Neural crest cell (in vitro differentiated cells): ENCODE measurements at places on chromosomes 6 and 20. TPM values are rescaled to one million over a fixed set of nuclear protein-coding genes. Genes with fewer than 3 reads are reported as not detected.

Gene CDKAL1
- 25.4 and 25.9 TPM in 2 replicates for total RNA-seq

Gene GSTA1
- not detected in 2 replicates for total RNA-seq

DNA sequence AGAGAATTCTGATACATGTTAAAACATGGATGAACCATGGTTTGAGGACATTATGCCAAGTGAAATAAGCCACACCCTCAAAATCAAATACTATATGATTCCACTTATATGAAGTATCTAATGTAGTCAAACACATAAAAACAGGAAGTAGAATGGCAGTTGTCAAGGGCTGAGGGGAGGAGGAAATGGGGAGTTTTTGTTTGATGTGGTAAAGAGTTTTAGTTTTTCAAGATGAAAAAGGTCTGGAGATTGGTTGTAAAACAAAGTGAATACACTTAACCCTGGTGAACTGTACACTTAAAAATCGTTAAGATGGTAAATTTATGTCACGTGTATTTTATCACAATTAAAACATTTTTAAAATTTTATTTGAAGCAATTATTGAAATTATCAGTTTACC is 127.4 kb upstream of the GRIK2 start:
- no peak for DNase-seq

DNA sequence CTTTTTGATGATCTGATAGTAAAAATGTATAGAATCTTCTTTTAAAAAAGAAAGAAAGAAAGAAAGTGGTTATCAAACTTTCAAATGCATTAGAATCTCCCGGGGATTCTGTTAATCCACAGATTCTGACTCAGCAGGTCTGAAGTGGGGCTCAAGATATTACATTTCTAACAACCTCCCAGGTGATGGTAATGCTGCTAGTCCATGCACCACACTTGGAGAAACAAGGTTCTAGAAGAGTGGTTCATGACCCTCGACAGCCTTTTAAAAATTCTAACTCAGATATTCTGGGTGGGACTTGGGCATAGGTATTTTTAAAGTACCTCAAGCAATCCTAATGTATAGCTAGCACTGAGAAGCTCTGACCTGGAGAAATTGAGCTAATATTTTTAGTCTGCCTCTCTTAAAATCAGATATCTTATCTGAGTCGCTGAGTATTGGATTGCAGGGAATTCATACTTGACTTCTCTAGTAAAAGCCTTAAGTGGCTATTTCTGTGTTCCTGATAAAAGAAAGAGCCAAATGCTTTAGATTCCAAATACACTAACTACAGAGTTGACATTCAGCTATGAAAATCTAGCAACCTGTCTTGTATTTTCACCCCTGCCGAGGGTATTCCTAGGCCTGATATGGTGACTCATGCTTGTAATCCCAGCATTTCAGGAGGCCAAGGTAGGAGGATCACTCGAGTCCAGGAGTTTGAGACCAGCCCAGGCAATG is 252.4 kb downstream of the PHACTR1 start:
- no peak for DNase-seq

- DNase-seq = no peak
Measured at GRCh38 chr6:132961610-132962009, 147.2 kb downstream of the RPS12 start.

Gene PGK2
- total RNA-seq = not detected in 2 replicates

DNA sequence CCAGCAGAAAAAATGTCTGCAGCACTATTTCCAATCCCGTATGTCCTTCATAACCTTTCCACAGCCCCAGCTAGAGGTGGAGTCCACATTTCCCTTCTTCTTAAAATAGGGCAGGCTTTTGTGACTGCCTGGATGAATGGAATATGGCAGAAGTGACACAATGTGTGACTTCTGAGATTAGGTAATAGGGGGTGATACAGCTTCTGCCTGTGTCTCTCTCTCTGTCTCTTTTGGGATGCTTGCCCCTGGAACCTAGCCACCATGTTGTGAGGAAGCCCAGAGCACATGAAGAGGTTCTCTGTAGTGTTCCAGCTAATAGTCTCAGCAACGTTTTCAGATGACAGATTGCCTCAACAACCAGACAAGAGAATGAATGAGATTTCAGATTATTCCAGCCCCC is 51.4 kb downstream of the CLIC5 start:
- DNase-seq = no peak

DNA sequence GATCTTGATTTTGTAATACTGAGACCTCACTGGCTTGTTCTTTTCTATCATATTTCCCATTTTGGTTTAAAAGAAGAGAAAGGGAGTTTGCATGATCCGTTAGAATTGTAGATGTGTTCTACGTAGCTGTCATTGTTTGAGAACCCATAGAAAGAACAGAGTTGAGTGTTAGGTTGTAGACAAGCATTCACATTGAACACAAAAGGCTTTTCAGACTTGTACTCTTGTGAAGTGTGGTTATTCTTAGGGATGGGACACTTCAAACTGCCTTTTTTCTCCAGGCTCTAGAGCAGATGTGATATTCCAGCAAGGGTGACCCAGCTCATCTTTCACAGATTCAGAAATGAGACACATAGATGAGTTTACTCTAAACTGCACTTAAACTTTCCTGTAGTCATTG is 19.9 kb downstream of the FOXO3 start:
- no peak for DNase-seq

Gene UST
- 5.5 and 6.1 TPM in 2 replicates for total RNA-seq

- DNase-seq = no peak
Measured at GRCh38 chr6:147503587-147503986, 4.9 kb upstream of the SAMD5 start.

DNA sequence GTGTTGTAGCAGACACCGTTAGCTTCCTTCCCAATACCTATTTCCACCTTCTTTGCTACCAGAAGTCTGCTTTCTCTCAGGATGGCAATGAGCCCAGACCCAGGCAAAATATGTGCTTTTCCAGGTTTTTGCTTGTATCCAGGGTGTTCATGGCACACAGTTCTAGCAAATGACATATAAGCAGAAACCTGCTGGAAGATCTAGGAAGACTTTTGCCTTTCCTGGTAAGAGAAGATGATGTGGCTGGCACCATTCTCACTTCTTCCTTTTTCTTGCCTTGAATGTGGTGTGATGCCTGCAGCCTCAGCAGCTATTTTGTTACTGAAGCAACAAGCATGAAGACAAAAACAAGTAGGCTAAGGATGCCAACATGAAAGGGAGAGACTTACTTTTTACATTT is 19.2 kb upstream of the TBC1D22B start:
- DNase-seq = no peak

DNA sequence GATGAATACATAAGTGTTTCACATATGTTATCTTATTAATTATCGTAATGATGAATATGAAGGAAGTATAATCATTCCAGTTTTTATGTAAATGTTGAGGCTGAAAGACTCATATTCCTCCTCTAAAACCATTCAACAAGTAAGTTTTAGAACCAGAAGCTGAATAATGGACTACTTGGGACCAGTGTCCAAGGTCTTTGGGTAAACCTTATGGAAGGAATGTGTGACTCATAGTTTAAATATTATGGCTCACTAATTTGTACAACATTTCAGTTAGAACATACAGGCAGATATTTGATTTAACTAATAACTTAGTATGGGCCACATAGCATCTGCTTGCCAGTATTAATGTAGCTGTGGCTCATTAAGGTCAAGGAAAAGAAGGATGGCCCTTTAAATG is 209.6 kb downstream of the TFAP2B start:
- no peak for DNase-seq

Gene TSPYL4
- 55.0 and 55.6 TPM in 2 replicates for total RNA-seq

DNA sequence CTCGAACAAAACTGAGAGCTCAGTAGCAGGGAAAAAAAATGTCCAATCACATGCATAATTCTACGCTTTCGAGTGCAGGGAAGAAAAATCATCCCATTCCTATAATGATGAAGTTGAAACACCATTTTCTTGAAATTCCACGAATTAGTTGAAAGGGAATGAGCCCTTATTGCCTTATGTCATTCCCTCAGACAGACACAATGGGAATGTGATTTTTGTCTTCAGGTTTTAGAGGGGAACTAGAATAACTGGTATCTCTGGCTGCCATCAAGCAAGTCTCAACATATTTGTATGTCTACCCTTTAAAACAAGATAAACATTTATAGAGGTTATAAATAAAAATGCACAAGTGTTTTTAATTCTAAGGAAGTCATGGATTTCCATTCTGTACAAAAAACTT is 87.9 kb downstream of the KIF13A start:
- no peak for DNase-seq

Gene SLC35A1
- 15.3 and 15.7 TPM in 2 replicates for total RNA-seq

GRCh38 chr6:20404641-20405032 is 3.0 kb downstream of the E2F3 start:
- peak; percentile 42 for DNase-seq

Gene SH3BGRL2
- total RNA-seq = 11.1 and 11.8 TPM in 2 replicates

DNA sequence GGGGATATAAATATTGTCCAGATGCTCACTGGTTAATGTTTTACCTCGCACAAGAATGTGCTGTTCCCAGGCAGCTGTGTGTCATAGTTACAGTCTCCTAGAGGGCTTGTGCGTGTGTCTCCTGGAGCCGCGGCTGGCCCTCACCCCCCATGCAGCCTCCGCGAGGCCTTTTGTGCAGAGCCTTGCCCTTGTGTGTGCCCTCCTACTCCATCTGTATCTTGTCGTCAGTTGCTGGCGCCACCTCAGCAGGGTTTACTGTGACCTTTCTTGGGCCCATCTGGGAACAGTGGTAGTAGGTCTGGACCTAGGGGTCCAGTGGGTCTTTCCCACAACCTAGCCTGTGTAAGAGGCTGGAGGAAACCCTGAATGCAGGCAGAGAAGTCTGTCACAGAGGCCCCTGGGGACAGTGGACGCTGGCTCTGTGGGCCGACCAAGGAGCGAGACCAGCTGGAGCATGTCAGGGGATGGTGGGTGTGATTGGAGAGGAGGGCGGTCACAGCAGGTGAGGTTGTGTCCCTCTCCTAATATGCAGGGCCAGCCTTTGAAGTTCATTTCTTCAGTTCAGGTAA is 35.2 kb downstream of the PPP1R14C start:
- DNase-seq = no peak

- no peak for DNase-seq
Measured at GRCh38 chr6:2865694-2866151, 24.1 kb upstream of the SERPINB1 start.

Gene DDX43
- total RNA-seq = not detected in 2 replicates

Gene SPATA2
- 10.3 and 10.5 TPM in 2 replicates for total RNA-seq

DNA sequence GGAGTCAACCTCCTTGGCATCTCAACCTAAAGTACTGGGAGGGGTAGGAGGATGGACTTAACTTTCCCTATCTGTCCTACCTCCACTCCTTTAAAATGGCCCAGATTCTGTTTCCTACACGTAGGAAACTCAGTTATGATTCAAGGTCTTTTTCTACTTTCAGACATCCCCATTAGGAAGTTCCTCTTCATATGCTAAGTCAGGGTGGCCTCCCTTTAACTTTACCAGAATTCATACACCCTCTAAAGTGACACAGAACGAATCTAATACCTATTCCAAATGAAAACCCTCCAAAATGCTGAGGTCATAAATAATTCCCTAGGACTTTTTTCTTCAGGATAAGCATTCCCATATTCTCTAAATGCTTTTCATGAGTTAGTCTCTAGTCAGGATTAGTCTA is 15.6 kb downstream of the ARG1 start:
- no peak for DNase-seq

- DNase-seq = no peak
Measured at GRCh38 chr6:118893064-118893806, 717 bp upstream of the ASF1A start.

GRCh38 chr6:82687855-82688254 is 324.2 kb downstream of the TPBG start:
- no peak for DNase-seq

DNA sequence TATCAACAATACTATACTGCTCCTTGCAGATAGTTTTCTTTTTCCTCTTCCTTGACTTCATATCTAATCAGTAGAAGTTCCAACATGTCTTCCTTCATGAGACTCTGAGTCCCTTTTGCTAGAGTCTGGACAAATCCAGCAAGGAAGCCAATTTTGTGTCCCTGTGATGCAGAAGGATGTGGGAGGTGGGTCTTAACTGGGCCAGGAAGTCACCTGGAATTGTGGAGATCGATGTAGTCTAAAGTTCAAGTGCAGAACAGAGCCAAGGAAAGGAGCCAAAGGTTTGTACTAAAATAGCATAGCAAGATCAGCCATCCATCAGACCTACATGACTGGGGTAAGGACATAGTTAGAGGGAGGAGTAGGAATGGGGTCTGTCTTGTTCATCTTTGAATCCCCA is 37.6 kb downstream of the SPTLC3 start:
- DNase-seq = no peak

DNA sequence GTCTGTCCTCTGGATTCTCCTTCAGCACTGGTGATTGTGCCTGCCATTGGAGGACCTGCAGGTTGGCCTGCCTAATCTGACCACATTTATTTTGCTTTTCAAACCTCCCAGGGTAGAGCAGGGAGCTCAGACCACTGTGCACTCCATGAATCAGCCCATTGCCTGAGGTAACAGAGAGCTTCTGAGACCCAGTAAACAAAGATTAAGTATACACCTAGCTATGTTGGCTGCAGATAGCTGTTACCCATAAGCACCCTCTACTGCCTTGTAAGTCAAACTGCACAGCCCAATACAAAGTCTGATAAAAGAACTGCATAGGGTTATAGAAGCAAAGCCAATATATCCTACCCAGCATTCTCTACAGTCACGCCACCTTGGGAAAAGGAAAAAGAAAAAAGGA is 338.7 kb downstream of the HTR1B start:
- DNase-seq = no peak

GRCh38 chr20:58497076-58497641 is 18.0 kb downstream of the APCDD1L start:
- no peak for DNase-seq

DNA sequence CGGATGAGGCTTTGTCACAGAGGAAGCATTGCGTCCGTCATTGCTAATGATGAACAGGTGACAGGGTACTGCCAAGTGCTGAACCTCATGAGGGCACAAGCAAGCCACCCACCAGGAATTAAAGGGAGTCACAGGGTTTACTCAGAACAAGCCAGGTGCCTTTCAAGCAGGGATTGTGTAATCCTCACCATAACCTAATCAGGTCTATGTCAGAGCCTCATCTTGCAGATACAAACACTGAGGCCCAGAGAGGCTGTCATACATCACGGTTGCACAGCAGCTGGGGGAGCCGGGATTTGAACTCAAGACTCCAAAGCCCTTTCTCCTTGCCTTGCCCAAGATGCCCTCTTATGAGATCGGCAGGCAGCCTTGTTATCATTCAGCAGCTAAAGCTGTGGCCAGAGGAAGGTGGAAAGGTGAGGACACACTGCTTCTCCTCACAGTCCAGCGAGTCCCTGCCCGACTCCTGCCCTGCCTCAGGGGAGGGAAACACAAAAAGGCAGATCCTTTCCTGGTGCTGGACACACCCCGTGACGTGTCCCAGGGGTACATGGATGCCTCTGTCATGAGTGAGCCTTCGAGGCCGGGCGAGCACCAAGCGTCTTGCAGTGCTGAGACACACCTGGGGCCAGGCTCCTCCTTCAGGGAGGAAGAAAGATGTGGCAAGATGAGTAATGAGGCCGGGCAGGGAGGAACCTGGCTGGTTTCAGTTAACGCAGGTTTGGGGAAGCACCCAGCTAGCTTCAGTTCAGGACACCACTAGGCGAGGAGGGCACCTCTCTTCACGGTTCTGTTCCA is 214.9 kb downstream of the LY86 start:
- DNase-seq = no peak

- DNase-seq = no peak
Measured at GRCh38 chr20:19213946-19214490, 1.6 kb downstream of the SLC24A3 start.
